ENCODE measurements at places on chromosomes 11 and 22.
A peak's percentile ranks its signal among the peaks of the same experiment; 100 is the strongest.

- DNase-seq, result no peak
These were observed 35.5 kb downstream of the FZD4 start for GRCh38 chr11:86919557-86920210.

- no peak for DNase-seq
These were observed 574.0 kb downstream of the BRD1 start for GRCh38 chr22:49253656-49254055.

DNA sequence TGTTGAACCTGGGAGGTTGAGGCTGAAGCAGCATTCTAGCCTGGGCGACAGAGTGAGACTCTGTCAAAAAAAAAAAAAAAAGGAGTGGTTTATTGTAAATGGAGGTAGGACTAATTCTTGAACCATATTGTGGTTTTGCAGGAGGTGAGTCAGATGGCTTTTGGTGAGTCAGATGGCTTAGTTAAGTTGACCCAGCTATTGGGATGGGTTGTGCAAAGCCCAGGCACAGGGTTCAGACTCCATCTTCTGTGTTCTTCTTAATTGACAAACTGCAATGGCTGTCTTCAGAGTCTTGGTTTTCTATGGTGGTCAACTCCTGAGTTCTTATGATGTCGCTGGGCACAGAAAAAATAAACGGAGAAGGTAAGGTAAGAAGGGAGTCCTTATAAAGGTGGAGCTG lies 182.7 kb downstream of the ADAMTS15 start:
- DNase-seq, result no peak

GRCh38 chr11:55838452-55838851 lies at the start of gene OR5D16:
OR5D16 (plus strand) TSS chr11:55838752; CDS start chr11:55838752, 0 bp downstream.
- DNase-seq, result no peak

GRCh38 chr11:19345848-19346681 lies 105.3 kb upstream of the E2F8 start:
- DNase-seq, result peak; percentile 31

GRCh38 chr11:84193706-84194105 lies 907.5 kb upstream of the CCDC90B start:
- no peak for DNase-seq

DNA sequence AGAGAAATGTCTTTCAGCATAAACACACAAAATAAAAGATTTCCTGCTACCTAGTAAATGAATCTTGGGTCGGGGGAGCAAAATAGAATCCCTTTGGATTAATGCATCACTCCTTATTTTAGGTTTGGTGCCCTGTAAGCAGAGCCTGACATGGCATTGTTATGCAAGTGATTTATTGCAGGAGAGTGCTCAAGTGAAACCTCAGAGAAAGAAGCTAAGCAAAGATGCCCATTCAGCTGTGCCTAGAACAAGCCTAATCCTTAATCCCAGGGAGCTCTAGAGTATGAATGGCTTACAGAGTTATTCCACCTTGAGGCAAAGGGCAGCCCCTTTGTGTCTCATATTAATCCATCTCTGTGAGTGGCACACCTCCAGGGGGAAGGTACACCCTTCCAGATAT lies 21.1 kb downstream of the C11orf87 start:
- no peak for DNase-seq

- DNase-seq, result no peak
These were observed 14.0 kb downstream of the CFAP300 start for GRCh38 chr11:102061276-102061675.

GRCh38 chr11:68695531-68695930 lies 11.2 kb downstream of the GAL start:
- no peak for DNase-seq

DNA sequence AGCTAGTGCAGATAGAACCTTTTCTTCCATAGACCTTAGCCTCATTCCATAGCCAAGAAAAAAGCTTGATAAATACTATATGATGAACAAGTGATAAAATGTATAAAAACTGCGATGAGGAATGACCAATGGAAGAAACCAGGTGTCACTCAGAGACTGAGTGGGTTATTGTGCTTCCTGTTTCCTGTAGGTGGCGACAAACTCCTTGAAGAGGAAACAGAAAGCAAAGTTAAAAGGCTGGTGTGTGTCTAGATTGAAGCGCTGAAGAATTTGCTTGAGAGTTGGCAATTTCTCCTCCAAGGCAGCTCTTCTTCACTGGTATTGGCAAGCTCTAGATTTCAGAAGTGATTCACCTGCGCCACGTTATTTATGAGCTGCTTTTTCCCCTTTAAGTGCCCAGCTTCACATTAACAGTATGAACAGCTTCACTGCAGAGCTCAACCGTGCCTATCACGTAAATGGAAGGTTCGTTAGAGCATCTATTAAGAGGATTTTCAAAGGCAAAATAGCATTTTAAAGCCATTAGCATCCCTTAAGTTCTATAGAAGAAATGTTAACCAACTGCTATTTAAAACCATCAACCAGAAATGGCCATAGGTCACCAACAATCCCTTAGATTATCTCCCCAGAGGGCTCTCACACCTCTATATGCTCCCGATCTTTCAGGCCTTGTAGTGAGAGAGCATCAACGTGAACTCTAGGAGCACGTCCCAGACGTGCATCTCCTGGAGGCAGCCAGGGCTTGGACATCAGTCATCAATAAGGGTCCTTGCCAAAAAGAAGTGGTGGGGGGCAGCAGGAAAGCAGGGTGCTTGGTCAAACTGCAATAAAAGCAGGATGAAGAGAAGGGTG lies 179.4 kb downstream of the CADM1 start:
- peak; percentile 81 for DNase-seq

GRCh38 chr11:60377401-60378136 lies 763 bp upstream of the MS4A7 start:
- DNase-seq, result no peak

DNA sequence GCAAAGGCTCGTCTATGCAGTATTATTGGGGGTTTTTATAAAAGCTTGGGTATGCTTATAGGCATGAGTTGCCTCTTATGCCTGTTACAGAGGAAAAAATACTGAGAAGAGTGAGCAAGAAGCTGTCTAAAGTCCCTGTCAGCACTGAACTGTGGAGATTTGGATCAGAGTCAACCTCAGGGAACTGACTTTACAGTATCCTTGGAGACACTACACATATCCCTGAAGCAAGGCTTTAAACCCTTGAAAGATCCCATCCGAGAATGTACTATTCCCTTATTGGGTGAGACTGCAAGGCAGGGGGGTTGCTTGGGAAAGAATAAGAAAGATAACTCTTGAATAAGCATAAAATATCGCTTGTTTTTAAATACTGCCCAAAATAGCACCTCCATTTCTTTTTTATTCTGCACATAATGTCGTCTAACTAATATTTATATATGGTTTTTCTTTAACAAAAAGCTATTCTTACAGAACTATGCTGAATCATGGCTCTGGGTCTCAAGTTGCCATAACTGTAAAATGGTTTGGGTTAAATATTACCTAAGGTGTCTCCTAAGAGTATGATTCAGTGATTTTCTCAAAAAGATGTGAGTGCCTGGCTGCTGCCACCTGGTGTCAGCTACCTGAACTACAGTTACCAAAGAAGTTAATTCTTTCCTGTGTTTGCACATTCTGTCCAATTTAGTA lies 1062.8 kb downstream of the DLG2 start:
- DNase-seq, result peak; percentile 19

DNA sequence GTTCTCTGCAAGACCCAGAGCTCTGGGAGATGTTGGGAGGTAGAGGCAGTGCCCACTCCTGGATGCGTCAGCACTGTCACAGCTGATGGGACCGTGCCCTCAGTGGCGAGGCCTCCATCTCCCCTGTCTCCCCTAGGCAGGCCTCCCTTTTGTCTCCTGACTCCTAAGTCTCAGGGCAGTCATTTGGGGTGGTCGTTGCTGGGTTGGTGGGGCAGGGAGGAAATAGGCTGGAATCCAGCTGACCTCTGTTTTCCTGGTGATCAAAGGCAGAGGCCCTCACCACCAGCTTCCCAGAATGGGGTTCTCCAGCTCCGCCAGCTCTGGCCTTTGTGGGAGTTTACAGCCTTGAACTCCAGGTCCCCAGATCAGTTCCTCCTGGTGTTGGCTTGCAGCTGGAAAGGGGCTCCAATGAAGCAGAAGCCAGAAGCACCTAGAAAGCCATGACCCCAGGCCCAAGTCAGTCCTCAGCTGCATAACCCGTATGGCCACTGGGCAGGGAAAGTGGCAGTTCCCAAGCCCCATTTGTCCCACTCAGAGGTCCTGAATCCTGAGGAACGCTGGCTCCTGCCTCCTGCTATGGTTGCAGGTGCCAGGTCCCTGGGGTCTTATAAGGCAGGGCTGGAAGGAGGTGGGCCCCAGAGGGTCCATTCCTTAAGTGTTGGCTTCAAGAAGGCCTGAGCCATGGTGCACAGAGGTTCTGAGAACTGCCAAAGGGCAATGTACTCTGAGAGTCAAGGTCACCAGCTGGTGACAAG lies 7.3 kb upstream of the FXYD2 start:
- DNase-seq, result no peak

- no peak for DNase-seq
These were observed 404.5 kb downstream of the INSC start for GRCh38 chr11:15519124-15519791.

DNA sequence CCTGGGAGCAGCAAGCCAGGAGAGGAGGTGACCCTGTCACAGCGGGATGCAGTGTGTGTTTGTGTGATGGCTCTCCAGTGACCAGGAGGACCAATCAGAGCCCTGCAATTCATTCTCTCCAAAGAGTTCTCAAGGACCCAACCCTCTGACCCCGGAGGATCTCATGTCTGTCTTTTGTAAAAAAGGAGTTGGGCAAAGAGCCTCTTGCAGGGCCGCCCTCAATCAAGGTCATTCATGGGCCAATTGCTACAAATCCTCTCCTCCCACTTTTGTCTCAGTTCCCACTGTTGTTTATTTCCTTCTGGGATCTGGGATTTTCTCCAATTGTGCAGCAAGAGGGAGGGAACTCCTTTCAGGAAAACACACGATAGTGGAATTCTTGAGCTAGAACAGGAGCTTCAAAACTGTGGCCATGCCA lies 4.0 kb downstream of the TECTA start:
- DNase-seq, result no peak

GRCh38 chr11:70597751-70598625 lies 199.7 kb downstream of the CTTN start:
- DNase-seq, result no peak

DNA sequence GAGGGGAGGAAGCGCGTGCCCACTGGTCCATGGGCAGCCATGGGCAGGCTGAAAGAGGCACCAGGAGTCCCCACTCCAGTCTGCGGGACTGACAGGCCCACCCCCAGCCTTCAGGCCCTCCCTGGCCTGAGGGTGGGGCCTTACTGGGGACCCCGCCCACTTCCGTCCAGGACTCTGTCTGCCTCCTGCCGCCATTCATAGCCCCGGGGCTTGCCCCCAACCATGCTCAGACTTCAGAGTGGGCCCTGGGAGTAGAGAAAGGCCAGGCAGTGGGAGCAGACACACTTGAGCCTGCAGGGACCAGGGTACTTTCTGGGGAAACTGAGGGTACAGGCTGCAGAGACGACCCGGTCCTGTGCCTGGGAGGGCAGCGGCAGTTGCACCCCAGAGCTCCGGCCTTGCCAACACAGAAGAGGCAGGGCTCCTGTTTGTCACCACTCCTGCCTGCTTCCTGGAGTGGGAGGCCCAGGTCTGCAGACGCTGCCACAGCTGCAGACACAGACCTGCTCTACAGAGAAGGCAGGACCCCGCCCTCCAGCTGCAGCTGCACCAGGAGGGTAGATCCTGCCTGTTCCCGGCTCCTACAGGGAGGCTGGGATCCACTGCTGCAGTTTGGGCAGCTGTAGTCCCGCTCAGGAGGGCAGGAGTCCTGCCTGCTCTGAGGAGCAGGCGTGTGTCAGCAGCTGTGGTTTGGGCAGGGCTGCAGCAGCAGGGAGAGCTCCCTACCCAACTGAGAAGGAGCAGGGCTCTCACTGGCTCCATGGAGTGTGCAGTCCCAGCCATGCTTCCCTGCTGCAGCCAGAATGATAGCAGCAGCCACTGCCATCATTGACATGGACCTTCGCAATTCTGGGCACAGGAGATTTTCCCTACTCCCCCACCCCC lies 387.9 kb upstream of the ANO3 start:
- DNase-seq, result no peak

GRCh38 chr22:28978158-28978557 lies 83.5 kb downstream of the C22orf31 start:
- DNase-seq, result no peak

GRCh38 chr11:85651118-85651517 lies 3.4 kb downstream of the TMEM126A start:
- DNase-seq, result no peak

GRCh38 chr11:95734009-95734572 lies 55.5 kb downstream of the FAM76B start:
- no peak for DNase-seq

DNA sequence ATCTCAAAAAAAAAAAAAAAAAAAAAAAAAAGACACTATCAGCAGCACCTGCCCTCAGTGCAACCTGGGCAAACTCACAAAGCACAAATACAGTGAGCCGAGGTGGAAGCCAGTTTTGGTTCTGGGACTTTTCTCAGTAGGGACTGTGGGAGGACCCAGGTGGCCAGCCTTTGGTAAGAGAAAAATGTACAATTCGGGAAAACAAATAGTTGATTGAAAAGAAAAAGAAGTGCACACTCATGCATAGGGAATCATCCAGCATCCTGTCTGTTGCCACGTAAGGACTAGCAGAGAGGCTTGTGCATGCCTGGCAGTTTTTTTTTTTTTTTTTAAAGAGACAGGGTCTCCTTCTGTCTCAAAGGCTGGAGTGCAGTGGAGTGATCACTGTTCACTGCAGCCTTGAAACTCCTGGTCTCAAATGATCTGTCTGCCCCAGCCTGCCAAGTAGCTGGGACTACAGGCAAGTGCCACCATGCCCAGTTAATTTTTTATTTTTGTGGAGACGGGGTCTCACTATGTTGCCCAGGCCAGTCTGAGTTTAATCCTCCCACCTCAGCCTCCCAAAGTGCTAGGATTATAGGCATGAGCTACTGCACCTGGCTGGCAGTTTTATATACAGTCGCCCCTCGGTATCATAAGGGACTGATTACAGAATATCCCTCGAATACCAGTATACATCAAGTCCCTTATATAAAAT lies 36.7 kb downstream of the TPST2 start:
- DNase-seq, result peak; percentile 69

GRCh38 chr11:27698872-27699241 lies 1.4 kb downstream of the BDNF start:
- peak; percentile 64 for DNase-seq

DNA sequence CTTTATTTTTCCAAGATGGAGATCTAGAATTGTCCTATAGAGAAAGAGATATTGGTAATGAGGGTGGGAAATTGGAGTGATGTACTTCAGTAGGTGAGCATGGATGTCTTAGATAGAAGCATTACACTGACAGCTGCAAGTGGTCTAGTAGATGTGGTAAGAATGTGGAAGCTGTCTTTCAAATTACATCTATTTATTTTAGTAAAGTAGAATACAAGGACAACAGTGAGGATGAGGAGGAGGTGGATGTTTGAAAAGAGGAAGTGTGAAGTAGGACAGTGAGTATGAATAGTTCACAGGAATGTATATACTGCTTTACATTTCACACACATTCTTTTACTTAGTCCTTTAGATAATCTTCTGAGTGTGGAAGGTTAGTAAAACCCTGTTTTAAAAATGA lies 64.2 kb downstream of the HIPK3 start:
- DNase-seq, result no peak

DNA sequence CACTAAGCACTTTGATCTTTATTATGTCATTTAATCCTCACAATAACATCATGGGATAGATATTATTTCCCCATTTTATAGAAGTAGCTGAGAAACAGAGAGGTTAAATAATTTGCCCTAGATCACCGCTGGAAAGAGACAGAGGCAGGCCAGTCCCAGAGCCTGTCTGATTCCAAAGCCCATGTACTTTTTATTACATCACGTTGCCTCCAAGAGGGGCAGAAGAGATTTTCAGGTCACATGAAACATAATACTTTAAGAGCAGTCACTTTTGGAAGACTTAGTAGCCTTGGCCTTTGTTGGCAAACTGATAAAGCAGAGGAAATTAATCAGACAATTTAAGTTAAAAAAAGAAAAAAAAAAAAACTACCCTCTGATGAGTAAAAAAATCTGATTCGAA lies 200.2 kb upstream of the ARHGAP20 start:
- no peak for DNase-seq
